ENCODE measurements at places on chromosomes 6 and 20. TPM values are rescaled to one million over a fixed set of nuclear protein-coding genes. Genes with fewer than 3 reads are reported as not detected.

Gene BANF2
- total RNA-seq: not detected

Gene OARD1
- 12.1 TPM for total RNA-seq

Gene PPP1R14C
- 3.0 TPM for total RNA-seq

Gene TTI1
- total RNA-seq: 21.8 TPM

Gene SLC35B2
- 109 TPM for total RNA-seq

Gene ROS1
- total RNA-seq: 0.07 TPM

Gene DEFB113
- total RNA-seq: not detected

Gene MYLK4
- total RNA-seq: 0.11 TPM

Gene CD93
- total RNA-seq: not detected

DNA sequence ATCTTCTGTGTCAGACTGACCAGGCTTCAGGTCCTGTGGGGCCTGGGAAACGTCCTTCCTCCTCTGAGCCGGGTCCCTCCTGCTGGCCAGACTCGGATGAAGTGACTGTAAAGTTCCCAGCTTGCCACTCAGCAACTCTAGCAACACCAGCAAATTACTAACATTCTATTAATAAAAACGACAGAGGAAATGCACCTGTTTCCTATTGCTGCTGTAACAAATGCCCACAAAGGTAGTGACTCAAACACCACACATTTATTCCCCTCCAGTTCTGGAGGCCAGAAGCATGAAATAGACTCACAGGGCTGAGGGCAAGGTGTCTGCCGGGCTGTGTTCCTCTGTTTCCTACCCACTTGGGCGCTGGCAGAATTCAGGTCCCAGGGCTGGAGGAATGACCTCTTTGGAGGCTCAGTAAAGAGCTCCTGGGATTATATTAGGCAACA lies 48.8 kb downstream of the CTCFL start:
- H3K27me3 ChIP-seq: peaks cover 41% of the 10 kb centered on the region
- no peaks in the 10 kb centered on the region for H3K4me1 ChIP-seq
- H3K4me3 ChIP-seq: no peak overlapping the region
- H3K27ac ChIP-seq: no peak overlapping the region
- no peaks in the 10 kb centered on the region for H3K36me3 ChIP-seq
- no peak for DNase-seq

DNA sequence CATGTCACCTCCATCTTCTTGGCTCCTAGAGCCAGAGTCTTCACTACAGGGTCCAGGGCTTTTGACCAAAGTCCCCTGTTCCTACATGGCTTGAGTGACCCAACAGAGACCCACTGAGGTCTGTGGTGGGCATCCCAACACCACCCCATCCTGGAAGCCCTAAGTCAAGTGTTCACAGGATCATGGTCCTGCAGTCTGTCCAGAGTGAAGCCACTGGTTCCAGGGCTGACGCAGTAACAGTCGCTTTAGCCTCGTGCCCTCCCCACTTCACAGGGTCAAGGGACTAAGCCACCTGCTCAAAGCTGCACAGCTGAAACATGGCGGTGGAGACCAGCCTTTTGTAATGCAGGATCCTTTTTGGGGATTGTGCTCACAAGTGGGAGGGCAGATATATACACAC lies 133.9 kb downstream of the JPH2 start:
- no peaks in the 10 kb centered on the region for H3K27me3 ChIP-seq
- H3K27ac ChIP-seq: no peak overlapping the region
- no peaks in the 10 kb centered on the region for H3K4me1 ChIP-seq
- no peak overlapping the region for H3K4me3 ChIP-seq
- no peak for DNase-seq

DNA sequence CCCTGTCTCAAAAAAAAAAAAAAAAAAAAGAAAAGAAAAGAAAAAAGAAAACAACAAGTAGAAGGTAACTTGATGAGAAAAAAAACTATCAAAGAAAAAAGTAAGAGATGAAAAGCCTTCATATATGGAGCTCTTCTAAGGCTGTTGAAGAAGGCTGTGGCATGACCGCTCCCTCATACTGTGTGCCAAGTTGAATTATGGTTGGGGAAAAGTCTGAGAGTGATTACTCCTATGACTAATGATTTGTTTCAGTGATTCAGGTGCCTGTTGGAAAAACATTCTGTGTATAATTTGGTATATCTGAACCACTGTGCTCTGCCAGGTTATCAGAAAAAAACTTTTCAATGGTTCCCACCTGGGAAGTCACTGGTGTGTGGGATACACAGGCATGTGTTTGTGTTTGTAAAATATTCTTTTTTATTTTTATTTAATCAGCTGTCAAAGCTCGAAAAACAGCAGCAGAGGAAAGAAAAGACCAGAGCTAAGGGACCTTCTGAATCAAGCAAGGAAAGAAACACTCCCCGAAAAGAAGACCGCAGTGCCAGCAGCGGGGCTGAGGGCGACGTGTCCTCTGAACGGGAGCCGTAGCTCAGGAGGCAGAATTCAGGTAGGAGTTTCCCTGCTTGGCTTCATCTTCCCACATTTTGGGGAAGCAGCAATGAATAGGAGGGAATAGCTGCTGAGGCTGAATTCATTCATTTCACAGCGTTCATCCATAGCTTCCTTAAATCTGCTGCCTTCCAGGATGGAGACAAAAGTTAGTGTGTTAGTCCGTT lies 69.7 kb upstream of the SCP2D1 start:
- no peak overlapping the region for H3K4me3 ChIP-seq
- H3K4me1 ChIP-seq: no peaks in the 10 kb centered on the region
- peak; percentile 43 for DNase-seq
- H3K36me3 ChIP-seq: 0 out of 2 replicates have a peak, but pooled peaks cover 2% of the 10 kb centered on the region

GRCh38 chr6:37077191-37077904 lies 71.9 kb downstream of the FGD2 start:
- H3K36me3 ChIP-seq: no peaks in the 10 kb centered on the region
- no peak overlapping the region for H3K4me3 ChIP-seq
- H3K27ac ChIP-seq: no peak overlapping the region
- H3K4me1 ChIP-seq: no peaks in the 10 kb centered on the region
- no peak for DNase-seq

DNA sequence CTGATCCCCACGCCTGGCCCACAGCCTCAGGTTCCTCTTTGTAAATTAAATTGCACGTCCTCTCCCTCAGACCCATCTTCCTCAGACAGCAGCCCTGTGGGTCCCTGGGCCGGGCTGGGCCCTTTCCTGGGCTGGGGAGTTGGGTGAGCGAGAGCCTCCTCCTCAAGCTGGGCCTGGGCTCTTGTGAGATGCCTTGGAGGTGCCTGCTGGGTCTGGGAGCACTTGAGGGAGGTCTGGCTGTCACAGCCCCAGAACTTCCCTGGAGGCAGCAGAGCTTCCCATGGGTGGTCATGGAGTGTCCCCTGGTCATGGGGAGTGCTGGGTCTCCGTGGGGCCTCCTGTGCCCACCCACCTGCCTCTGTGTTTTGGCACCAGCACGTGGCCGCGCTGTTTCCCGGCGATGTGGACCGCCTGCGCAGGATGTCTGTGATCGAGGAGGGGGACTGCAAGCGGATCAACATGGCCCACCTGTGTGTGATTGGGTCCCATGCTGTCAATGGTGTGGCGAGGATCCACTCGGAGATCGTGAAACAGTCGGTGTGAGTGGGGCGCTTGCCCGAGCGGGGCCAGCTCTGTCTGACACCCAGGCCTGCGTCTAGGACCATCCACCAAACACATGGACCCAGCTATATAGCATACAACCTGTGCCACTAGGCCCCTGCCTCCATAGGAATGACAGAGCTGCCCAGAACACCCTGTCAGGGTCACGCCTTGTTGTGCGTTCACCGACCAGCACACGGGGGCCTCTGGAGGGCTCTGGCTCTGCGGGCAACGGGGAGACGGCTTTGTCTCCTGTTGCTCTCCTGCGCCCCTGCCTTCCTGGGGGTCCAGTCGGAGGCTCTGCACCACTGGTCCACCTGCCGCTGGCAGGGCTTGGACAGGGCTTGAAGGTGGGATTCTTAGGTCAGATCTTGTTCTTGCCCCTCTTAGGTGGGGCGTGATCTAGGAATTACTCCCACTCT lies 33.0 kb downstream of the PYGB start:
- H3K4me3 ChIP-seq: no peak overlapping the region
- DNase-seq: no peak
- no peaks in the 10 kb centered on the region for H3K27me3 ChIP-seq
- no peak overlapping the region for H3K27ac ChIP-seq

DNA sequence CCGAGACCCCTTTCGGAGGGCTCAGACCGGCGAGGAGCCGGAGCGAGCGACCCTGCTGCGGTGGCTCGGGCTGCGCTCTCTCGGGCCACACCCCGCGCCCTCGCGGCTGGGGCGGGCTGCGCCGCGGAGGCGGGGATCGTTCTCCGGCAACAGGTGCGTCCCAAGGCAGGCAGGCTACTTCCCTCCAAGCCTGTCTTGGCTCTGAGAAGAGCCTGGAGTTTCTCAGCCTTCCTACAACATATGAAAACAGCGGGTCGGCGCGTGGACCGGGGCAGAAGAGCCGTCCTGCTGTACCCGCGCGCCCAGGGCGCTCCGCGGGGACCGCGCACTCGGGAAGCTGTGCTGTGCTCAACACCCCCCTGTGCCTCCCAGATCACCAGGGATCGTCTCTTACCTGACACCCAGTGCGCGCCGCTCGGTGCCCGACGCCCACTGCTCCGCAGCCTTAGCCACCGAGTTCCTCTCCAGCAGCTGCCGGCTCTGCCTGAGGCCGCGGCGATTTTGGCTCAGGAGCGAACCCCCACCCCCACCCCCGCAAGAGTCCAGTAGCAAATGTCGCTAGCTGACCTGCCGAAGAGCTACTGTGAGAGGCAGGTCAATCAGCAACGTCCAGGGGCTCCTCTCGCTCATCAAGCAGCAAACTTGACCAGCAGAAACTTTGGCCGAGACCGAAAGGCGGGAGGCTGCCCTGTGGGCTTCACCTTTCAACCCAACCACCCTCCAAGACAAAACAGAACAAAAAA lies 3.7 kb upstream of the OLIG3 start:
- H3K27ac ChIP-seq: no peak overlapping the region
- no peaks in the 10 kb centered on the region for H3K36me3 ChIP-seq
- H3K27me3 ChIP-seq: peaks cover 70% of the 10 kb centered on the region

DNA sequence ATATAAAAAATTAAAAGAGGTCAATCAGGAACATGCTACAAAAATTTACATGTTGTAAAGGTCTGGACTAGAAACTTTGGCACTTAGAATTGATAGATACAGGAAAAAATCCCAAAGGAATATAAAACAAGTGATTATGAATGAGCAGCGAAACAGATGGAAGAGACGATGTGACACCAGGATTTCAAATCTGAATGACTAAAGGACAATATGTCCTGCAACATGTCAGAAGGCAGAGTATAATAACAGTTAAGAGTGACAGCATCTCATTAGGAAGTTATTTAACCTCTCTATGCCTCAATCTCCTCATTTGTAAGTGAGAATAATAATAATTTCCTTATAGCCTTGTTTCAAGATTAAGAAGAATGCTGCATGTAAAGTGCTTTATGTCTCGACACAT lies 50.3 kb downstream of the FRK start:
- H3K27ac ChIP-seq: no peak overlapping the region
- DNase-seq: no peak
- H3K4me3 ChIP-seq: no peak overlapping the region
- H3K27me3 ChIP-seq: no peaks in the 10 kb centered on the region
- peaks cover 43% of the 10 kb centered on the region for H3K4me1 ChIP-seq

DNA sequence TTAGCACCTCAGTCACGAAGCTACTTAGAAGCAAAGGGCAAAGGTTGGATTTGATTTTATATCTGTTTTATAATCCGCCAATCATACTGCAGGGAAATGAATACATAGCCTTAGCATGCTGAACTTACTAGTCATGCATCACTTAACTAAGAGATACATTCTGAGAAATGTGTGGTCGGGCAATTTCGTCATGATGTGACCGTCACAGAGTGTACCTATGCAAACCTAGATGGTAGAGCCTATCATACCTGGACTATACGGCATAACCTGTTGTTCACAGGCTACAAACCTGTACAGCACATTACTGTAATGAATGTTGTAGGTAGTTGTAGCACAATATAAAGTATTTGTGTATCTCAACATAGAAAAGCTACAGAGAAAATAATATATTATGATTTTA lies 345.2 kb upstream of the RGS17 start:
- H3K27ac ChIP-seq: no peak overlapping the region
- no peak for DNase-seq
- H3K4me1 ChIP-seq: no peaks in the 10 kb centered on the region
- no peaks in the 10 kb centered on the region for H3K27me3 ChIP-seq
- no peaks in the 10 kb centered on the region for H3K36me3 ChIP-seq
- H3K4me3 ChIP-seq: no peak overlapping the region

GRCh38 chr6:30942338-30943060 lies 1.7 kb downstream of the MUCL3 start:
- H3K27ac ChIP-seq: no peak overlapping the region
- DNase-seq: peak; percentile 96

GRCh38 chr20:46974669-46975434 lies 80.2 kb downstream of the EYA2 start:
- no peak for DNase-seq
- no peak overlapping the region for H3K27ac ChIP-seq
- peaks cover 36% of the 10 kb centered on the region for H3K27me3 ChIP-seq

DNA sequence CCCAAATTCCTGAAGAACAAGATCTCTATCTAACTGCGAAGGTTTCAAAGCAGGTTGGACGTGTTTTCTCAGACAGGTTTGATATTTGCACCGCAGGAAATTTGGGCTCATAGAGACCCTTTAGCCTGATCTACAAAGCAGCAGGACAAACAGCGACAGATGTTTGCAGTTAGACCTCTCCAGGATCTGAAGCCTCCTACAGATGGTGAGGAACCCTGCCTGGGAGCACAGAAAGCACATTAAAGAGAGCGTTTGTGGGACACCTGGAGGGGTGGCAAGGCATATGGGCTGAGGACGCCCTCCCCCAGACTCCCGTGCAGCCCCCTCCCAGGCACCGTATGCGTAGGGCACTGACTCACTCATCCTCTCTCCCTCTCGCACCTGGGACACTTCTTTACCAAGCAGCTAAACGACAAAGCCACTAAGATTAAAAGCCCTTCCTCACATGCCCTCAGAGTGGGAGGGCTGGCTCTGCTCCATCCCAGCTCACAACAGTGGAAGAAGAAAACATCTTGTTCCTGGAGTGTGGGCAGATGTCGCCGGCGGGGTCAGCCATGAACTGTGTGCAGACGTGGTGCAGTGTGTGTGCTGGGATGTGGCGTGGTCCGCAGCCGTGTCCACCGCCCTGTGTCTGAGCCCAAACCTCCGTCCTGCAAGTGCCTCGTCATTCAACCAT lies 249.7 kb upstream of the AFDN start:
- H3K27me3 ChIP-seq: peaks cover 4% of the 10 kb centered on the region
- H3K27ac ChIP-seq: no peak overlapping the region
- H3K4me3 ChIP-seq: no peak overlapping the region
- H3K36me3 ChIP-seq: no peaks in the 10 kb centered on the region
- H3K4me1 ChIP-seq: no peaks in the 10 kb centered on the region
- DNase-seq: no peak

DNA sequence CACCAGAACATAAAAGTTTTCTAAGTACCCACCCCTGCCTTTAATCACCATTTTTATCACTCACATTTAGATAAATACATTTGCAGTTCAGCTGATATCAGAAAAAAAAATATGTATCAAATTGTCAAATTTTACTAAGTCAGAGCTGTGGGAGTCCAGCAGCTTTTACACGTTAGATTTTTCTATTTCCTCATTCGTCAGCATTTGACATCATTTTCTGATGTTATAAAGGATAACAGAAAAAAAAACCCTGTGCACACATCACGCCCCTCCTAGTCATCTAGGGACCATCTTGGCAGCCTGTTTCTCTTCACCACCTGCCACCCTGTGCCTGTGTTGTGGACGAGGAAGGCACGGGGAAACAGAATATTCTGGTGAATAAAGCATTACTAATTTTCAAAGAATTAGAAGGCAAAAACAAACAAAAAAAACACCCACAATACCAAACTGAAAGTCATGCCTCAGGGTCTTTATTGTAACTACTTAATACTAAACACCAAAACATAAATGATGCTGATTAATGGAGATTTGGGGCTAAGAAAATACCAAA lies 12.4 kb downstream of the B4GALT5 start:
- H3K27me3 ChIP-seq: no peaks in the 10 kb centered on the region
- H3K4me1 ChIP-seq: peaks cover 54% of the 10 kb centered on the region
- H3K36me3 ChIP-seq: no peaks in the 10 kb centered on the region
- H3K4me3 ChIP-seq: peak overlapping the region; percentile 3
- peak; percentile 87 for DNase-seq
